ENCODE measurements at places on chromosomes 11 and 22.

GRCh38 chr11:65879617-65880016 lies at the start of gene CTSW:
TSS of gene CTSW (plus strand) at chr11:65879837. CDS start at chr11:65879855, 18 bp downstream.
- no peak for DNase-seq

- DNase-seq: no peak
Observed at GRCh38 chr11:60887556-60887955, 18.8 kb downstream of the PRPF19 start.

DNA sequence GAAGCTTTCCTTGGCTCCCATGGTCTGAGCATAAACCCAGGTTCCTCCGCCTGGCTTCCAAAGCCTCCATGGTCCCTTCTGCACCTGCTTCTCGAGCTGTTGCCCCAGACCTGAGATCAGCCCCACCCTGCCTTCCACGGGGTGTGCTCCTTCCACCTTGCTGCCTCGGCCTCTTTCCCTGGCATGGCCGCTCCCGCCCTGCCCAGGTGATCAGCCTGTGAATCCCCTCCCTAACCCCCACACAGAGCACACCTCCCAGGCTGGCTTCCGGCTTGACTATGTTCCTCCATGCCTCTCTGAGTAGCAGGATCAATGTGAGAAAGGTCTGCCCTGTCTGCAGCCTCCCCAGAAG lies 2.7 kb upstream of the PPP6R3 start:
- DNase-seq: no peak

DNA sequence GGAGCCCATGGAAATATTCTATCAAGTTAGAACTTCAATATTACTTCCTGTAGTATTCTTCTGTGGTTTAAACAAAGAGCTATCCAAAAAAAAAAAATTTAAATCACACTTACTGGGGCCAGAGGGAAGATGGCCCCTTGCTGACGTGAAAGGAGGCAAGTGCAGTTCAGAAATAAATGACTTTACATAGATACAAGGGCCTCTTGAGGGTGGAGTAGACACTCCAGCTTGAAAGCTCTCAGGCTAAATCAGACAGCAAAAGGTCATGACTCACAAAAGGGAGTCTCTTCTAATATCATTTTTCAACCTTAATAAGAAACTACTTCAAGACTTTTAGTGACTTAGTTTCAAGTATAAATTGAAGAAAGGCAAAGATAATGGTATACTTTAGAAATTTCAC lies 1160.3 kb downstream of the FAM181B start:
- no peak for DNase-seq

GRCh38 chr22:20028855-20029549 lies 8.1 kb downstream of the TANGO2 start:
- no peak for DNase-seq

DNA sequence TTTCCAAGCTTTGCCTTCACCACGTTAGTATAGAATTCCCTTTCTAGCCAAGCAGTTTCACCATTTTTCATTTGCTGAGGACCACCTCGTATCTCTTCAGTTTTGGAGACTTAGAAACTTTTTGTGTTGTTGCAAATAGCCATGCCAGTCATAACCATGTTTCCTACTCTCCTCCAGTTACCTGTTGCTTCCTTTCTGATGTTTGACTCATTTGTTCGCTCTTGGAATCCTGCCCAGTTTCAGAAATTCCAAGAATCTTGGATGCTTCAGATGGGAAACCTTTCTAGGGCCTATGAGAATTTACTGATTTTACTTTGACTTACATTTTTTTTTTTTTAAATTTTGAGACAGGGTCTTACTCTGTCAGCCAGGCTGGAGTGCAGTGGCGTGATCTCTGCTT lies 65.4 kb downstream of the PPP6R3 start:
- DNase-seq: no peak

- no peak for DNase-seq
Observed at GRCh38 chr11:14423633-14424032, 64.7 kb upstream of the RRAS2 start.

GRCh38 chr22:49961601-49962011 lies 1.0 kb downstream of the PIM3 start:
- no peak for DNase-seq

DNA sequence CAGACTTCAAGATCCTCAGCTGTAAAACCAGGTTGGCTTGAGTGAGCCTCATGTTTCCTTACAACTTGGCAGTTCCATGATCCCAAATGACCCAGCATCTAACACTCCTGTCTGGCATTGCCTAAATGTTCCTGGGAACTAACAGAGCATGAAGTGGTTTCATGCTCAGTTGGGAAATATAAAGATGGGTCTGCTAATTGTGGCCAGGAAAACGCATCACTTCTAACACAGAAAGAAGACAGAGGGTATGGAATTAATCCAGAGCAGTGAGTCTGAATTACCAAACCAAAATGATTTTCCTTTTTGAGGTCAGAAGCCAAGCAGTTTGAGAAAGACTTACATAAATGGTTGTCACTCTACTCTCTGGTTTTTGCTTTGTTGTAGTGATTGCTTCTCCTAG lies 60.5 kb upstream of the MMP13 start:
- DNase-seq: no peak

- DNase-seq: no peak
Observed at GRCh38 chr11:118619444-118620197, 12.2 kb downstream of the PHLDB1 start.

- DNase-seq: no peak
Observed at GRCh38 chr11:108635106-108635505, 29.8 kb upstream of the DDX10 start.

- no peak for DNase-seq
Observed at GRCh38 chr22:38718414-38718813, 12.7 kb downstream of the GTPBP1 start.

DNA sequence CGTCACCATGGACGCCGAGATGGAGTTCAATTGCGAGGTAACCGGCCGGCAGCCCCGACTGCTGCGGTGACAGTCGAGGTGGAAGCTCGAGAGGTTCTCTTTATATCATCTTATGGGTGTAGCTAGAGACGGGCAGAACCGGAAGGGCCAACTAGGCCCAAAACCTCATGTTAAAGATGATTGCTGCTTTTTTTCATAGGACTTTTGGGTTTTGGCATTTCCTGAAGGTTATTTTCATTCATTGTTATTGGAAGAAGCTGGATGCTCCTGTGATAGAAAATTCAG lies 585 bp downstream of the NF2 start:
- DNase-seq: no peak

GRCh38 chr11:95182397-95182796 lies 48.6 kb downstream of the SESN3 start:
- DNase-seq: no peak

GRCh38 chr11:32172848-32173834 lies 82.3 kb downstream of the RCN1 start:
- no peak for DNase-seq

GRCh38 chr22:48118654-48119053 lies 1356.2 kb downstream of the TBC1D22A start:
- no peak for DNase-seq

DNA sequence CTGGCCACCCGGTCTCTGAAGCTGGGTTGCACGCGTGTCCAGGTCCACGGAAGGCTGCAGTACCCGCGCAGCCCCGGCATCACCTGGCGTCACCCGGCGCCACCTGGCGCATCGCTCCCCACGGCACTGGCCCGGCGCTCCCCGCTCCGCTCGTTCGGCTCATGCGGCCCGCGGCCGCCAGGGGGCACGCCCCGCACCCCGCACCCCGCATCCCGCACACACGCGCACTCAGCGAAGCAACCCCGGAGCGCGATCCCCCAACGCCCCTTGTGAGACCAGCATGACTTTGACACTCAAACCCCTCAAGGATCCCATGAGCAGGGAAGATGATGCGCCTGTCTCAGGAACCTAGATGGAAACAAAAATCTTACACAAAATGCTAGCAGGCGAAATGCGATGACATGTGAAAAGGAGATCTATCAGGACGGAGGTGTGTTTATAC lies 11.9 kb downstream of the B3GNT6 start:
- peak; percentile 37 for DNase-seq

DNA sequence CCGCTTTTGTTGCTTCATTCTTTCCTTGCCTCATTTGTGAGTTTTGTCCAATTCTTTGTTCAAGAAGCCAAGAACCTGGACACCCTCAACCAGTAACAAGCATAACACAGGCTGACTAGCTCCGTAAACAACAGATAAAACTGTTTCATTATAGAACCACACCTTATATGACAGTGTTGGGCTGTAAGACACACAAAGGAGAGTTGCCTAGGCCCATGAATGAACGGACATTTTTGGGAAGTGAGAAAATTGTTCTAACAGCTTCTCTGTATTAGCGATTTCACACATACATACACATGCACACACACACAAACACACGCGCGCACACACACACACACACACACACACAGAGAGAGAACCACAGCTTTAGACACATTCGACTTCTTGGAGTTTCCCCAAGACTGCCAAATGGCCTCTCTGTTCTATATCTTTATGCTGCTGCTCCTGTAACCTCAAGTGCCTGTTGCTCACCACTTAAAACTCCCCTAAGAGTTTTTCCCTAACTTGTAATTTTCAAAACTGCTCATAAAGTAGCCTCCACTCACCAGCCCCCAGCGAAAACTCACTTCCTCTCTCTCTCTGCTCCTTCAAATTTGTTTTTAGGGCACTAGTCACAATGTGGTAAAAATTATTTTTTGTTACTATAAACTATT lies 35.9 kb downstream of the CTSC start:
- DNase-seq: peak; percentile 35

DNA sequence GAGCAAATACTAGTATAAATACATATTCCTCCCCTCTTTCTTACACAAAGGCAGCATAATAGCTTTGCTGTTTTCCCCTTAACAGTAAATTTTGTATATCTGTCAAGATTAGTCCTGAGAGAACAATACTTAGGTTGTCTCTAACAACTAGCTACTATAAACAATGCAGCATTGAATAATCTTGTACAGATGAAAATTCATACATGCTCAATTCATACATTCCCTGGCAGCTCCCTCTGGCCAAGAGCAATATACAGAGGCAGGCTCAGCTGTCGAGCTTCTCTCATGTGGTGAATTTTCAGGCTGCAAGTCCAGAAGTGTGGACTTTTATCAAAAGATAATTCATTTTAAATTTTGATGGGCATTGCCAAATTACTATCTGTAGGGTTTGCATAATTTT lies 81.2 kb upstream of the PTH start:
- no peak for DNase-seq

- DNase-seq: no peak
Observed at GRCh38 chr11:117117681-117118080, 19.5 kb upstream of the SIK3 start.

DNA sequence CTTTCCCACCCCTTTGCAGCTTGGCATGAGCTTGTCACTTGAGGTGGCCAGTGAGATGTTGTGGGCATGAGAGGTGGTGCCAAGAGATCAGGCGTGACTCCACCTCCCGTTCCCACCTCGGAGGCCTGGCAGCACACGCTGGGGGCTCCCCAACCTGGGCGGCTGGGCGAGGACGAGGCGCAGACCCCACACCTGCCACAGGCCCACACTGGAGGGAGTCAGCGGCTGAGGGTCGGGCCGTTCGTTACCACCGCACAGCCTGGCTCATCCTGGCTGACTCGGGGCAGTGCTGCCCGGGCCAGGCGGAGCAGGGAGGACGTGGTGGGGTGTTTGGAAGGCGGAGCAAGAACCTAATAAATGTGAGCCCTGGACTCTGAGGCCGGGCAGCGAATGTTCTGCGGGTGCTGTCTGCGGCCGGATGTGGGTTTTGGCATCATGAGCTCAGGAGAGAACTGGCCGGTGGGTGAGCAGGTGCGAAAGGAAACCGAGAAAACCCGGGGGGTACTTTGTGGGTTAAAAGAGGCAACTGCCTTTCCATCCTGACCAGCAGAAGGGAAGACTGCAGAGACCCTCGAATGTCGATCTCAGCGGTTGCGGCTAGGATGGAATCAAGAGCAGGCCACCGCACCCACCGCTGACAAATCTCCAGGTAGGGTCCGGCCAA lies 10.2 kb upstream of the IFITM3 start:
- no peak for DNase-seq

DNA sequence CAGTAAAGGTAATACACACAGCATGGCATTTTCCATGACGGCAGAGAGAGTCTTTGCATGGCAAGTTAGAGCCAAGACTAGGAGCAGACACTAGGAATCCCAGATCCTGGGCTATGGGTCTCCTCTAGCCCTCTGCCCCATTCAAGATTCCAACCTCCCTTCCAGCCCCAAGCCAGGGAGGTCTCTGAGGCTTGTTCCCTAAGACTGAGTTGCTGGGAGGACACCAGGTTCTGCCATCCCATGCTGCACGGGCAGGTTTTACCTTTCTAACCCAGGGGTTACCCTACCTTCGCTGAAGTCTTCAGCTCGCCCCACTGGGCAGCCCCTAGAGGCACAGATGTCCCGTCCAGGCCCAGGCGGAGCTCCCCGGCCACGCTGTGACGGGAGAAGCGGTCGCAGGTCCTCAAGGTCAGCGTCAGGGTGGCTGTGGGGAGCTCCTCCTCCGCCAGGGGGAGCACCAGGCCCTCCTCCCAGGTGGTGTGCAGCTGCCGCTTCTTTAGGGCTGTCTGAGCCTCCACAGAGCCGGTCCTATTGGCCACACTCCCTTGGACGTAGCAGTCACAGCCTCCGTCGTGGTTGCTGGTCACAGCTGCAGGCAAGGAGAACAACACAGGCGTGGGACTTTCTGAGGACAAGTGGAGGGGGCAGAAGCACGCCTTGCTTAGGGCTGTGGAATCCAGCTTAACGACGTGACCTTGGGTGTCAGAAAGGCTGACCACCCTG lies 33.8 kb downstream of the SYT13 start:
- no peak for DNase-seq

DNA sequence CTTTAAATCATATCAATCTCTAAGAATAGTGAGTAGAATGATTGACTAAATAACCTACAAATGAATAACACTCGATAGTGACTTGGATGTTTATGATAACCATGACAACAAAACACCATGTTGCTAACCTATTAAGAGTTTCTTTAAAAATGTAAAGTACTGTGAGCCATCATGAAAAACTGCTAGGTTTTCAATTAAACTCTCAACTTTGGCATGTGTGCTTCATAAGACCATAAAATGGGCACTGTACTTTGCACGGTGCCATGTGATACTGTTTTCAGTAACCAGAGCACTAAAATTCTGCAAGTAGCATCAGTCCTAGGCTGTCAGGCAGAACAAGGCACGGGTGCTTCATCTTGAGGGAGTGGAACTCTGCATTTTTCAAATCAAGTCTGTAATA lies 96.2 kb upstream of the TRIM77 start:
- no peak for DNase-seq

DNA sequence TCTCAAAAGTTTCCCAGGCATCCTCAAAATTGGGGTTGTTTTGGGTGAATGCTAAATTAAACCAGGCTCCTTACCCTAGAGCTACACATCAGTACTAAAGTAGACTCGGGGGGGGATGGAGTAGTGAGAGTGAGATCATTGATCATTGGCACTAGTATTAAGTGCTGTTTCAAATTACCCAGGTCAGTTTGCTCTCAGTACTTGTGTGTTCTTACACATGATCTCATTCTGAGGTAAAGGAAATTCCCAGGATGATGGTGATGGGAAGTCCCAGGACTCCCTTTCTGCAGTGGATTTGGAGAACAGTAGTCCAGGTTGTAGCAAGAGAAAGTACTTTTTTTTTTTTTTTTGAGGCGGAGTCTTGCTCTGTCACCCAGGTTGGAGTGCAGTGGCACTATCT lies 12.5 kb downstream of the RBM4 start:
- DNase-seq: no peak
